CD4-positive, alpha-beta T cell treated with Interleukin-4 for 1 hour (primary cell): ENCODE measurements at places on chromosomes 11 and 22.

DNA sequence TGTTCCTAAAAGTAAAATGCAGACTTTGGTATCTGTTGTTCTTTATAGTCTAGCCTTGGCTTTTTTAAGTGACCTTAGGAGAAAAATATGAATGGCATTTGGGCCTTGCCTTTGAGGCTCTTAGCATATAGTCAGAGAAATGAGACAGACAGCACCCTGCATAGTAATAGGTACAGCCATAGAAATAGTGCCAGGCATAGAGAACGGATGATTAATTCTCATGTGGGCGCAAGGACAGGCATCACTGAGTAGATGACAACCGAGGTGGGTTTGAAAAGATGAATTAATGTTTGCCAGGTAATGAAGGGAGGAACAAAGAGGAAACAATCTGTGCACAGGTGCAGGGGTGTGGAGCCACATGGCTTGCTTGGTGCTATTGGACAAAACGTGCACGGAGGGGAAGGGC is 90.5 kb downstream of the BMAL1 start:
- DNase-seq: no peak

- peak; percentile 20 for DNase-seq
Observed at GRCh38 chr11:126716456-126717083, 284.0 kb downstream of the KIRREL3 start.

- DNase-seq: no peak
Observed at GRCh38 chr11:127470306-127470884, 469.8 kb upstream of the KIRREL3 start.

DNA sequence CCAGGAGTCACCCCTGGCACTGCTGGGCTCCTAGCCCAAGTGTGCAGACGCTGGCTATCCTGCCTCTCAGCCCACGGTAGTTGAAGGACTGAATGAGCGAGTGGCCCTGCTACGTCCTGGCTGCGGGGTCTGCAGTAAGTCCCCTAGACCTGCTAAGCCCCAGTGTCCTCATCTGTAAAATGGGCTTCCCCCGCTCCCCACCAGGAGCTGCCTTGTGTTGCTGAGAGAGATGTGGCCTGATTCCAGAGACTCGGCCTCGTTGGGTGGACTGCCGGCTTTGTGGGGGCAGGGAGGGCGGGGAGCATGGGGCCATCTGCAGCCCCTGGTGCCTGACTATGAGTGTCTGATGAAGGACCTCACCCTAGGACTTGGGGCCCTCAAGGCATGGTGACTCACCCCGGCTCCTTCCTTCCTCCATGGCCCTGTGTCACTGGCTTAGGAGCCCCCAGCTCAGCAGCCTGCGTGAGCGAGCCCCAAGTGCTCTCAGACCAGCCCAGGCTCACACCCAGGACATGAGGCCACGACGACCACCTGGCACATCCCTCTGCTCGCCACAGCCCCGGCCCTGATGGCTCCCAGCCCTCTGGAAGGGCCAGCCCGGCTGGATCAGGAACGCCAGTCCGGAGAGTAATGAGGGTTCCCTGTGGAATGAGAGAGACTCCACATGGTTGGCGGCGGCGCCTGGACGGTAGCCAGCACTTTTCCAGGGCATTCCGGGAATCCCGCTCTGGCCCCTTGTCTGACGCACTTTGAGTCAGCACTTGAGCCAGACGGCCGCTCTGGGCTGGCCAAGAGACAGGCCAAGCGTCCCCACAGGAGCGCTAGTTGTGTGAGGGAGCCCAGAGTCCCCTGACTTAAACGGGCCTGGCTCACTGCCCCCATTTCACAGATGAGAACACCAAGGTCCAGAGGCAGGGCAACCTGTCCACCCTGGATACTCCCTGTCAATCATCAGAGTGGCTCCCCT is 50.5 kb upstream of the SHISAL1 start:
- DNase-seq: no peak

GRCh38 chr11:78927511-78927910 is 352.8 kb upstream of the NARS2 start:
- DNase-seq: no peak

DNA sequence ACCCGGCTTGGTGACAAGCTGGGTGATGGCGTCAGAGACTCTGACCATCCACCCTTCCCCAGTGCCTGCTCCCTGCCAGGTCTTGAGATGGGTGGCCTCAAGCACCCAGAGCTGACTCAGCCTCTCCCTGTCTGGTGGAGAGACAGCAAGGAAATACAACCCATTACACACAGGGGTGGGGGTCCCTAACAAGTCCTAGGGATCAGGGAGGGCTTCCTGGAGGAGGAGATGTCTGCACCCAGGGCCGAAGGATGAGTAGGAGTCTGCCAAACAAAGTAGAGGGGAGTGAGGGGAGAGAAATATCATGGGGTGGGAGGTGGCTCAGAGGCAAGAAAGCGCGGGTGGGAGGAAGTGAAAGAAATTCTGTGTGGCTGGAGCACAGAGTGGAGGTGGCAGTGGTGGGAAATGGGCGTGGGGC is 6.8 kb downstream of the MAFF start:
- DNase-seq: no peak

GRCh38 chr11:64237484-64237951 is 3.1 kb downstream of the VEGFB start:
- no peak for DNase-seq

- DNase-seq: no peak
Observed at GRCh38 chr22:43236411-43237166, 49.7 kb upstream of the TTLL12 start.

- no peak for DNase-seq
Observed at GRCh38 chr22:17972385-17973191, 51.8 kb downstream of the MICAL3 start.

- DNase-seq: no peak
Observed at GRCh38 chr22:47199261-47199978, 437.0 kb downstream of the TBC1D22A start.

- DNase-seq: no peak
Observed at GRCh38 chr11:68932933-68933577, 29.4 kb downstream of the IGHMBP2 start.

GRCh38 chr22:19129871-19130270 is 1.2 kb upstream of the TSSK2 start:
- no peak for DNase-seq

GRCh38 chr11:2681408-2682145 is 18.2 kb downstream of the KCNQ1OT1 start:
- peak; percentile 6 for DNase-seq

GRCh38 chr11:103254123-103254522 is 144.9 kb downstream of the DYNC2H1 start:
- DNase-seq: no peak

DNA sequence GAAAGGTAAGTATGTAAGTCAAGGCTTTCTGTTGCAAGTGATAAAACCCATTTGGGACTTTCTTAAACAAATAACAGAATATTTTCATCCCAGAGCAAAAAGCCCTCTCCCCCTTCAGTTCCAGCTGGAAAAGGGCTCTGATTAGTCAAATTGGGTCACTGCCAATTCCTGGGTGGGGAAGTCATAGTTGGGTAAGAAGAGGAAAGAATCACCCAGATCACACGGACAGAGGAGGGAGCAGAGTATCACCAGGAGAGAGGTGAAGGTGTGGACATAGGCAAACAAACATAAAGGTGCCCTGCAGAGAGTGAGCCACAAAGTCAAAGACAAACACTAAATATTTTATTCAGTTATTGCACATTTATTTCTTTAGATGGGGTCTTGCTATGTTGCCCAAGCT is 36.3 kb upstream of the SORL1 start:
- DNase-seq: peak; percentile 17

DNA sequence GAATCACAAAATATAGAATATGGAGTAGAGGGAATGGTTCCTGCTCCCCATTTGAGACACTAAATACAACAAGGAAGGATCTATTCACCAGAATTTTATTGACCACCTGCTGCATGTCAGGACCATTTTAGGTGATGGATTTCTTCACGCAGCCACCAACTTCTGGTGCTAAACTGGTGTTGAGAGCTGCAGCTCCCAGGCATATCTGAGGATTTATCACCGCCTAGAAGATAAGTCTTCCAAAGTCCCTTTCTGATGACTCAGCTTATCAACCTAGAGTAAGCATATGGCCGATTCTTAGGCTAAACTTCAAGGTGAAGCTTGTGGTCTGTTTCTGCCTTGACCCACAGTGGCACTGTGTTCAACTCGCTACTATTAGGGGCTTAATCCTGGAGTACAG is 6.7 kb downstream of the DDI1 start:
- no peak for DNase-seq

- no peak for DNase-seq
Observed at GRCh38 chr11:29161191-29161590, 855.6 kb downstream of the KCNA4 start.

- DNase-seq: no peak
Observed at GRCh38 chr11:108803776-108804175, 138.9 kb downstream of the DDX10 start.

DNA sequence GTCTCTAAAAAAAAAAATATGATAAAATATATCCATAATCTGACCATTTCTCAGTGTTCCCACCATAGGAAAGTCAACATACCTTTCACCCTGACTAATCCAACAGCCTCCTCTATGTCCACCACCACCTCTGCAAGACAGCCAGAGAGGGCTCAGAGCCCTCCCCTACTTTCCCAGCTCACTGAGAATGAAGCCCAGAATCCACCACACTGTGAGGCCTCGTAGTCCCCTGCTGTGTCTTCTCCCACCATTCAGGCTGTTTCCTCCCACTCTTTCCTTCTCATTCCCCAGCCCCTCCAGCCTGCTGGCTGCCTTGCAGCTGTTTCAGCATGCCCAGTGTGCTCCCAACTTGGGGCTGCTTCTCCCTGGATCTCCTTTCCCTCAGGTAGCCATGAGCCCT is 27.0 kb downstream of the SGSM3 start:
- no peak for DNase-seq

DNA sequence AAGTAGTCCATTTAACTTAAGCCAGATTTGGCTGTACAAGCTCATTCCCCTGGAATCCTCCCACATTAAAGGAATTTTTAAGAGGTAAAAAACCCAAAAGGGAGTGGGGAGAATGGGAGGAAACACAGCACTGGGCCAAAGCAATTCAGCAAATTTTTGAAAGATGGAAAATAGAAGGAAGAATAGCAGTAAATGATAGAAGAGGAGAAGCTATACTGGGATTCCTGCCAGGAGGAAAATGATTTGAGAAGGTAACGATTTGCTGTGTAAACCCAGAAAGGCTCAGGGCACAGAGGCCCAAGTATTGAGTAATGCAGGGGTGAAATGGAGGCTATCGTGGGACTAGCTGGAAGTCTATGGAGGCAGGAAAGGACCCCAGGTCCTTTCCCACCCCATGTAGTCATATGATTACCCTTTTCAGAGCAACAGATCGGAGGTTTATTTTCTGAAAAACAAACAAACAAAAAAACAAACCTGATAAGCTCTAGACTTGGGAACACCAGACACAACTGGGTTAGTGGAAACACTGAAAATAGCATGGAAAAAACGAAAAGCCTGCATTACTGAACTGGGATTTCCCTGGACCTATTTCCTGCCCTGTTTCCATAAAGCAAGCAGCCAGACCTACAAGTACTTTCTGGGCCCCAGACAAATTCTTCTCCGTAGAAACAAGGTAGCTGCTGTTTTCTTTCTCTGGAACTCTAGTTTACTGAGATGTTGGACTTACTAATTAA is 140.0 kb downstream of the SWAP70 start:
- DNase-seq: no peak

GRCh38 chr11:47212938-47213337 is 1.8 kb upstream of the DDB2 start:
- DNase-seq: no peak

- no peak for DNase-seq
Observed at GRCh38 chr22:19240813-19241592, 50.5 kb downstream of the CLTCL1 start.

- no peak for DNase-seq
Observed at GRCh38 chr11:43508511-43508918, 149.8 kb downstream of the TTC17 start.

DNA sequence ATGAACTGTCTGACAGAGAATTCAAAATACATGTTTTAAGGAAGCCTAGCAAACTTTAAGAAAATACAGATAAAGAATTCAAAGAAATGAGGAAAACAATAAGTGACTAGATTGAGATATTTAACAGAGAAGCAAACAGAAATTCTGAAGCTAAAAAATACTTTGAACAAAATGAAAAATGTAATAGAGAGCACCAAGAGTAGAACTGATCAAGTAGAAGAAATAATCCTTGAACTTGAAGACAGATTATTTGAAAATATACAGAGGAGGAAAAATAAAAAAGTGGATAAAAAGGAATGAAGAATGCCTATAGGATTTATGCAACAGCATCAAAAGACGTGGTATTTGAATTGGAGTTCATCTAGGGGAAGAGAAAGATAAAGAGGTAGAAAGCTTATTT is 101.9 kb upstream of the OR4B1 start:
- DNase-seq: peak; percentile 19

GRCh38 chr22:50184004-50184901 is 1.5 kb upstream of the TRABD start:
- DNase-seq: no peak

DNA sequence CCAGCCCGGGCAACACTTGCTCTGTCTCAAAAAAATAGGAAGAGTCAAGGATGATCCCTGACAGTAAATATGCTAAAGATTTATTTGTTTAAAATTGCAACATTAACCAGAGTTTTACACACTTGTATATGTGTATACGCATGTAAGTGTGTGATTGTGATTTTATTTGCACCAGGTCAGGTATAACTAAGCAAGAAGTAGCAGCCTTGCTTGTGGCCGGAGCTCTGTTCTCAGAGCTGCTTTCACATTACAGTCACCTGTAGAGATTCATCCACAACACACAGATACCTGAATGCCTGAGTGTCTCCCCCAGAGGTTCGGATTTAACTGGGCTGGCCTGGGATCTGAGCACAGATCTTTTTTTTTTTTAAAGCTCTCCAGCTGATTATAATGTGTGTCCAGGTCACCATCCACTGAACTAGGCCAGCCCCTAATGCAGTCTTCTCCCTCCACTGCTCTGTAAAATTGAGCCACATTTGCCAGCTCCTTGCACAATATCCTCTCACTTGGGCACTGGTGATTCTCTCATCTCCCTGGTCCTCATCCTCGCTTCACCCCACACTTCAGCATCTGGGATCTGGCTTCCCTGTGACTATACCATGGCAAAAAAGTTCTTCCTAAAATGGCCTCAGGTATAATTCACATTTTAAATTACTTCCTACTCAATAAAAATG is 48.3 kb downstream of the LIF start:
- DNase-seq: no peak

- DNase-seq: no peak
Observed at GRCh38 chr11:100972046-100972445, 157.6 kb downstream of the PGR start.

DNA sequence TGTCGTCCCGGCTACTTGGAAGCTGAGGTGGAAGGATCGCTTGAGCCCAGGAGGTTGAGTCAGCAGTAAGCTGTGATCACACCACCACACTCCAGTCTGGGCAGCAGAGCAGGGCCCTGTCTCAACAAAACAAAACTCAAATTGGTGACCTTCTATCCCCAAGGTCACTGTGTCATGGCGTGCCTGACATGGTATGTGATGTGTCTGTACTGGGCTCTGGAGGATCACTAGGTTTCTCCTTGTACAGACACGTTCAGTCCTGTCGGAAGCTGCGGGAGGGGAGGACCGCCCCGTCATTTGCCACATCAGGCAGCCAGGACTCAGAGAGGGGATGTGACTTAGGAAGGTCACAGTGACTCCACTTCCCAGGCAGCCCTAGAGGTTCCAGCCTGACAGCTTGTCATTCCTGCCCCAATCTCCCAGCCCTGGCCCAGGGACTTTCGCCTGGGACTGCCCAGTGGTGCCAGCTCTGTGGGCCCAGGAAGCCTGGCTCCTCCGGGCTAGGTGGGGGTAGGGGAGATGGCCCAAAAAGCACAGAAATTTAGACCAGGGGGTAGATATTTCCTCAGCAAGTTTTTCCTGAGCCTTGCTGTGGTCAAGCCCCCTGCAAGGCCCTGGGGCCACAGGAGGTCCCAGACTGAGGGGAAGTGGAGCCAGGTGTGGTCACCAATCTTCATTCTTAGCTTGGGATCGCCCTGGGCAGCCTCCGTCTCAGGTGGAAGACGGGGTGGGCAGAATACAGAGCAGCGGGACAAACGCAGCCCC is 53.2 kb downstream of the TRIOBP start:
- DNase-seq: no peak
